ENCODE measurements at places on chromosomes 11 and 22.

DNA sequence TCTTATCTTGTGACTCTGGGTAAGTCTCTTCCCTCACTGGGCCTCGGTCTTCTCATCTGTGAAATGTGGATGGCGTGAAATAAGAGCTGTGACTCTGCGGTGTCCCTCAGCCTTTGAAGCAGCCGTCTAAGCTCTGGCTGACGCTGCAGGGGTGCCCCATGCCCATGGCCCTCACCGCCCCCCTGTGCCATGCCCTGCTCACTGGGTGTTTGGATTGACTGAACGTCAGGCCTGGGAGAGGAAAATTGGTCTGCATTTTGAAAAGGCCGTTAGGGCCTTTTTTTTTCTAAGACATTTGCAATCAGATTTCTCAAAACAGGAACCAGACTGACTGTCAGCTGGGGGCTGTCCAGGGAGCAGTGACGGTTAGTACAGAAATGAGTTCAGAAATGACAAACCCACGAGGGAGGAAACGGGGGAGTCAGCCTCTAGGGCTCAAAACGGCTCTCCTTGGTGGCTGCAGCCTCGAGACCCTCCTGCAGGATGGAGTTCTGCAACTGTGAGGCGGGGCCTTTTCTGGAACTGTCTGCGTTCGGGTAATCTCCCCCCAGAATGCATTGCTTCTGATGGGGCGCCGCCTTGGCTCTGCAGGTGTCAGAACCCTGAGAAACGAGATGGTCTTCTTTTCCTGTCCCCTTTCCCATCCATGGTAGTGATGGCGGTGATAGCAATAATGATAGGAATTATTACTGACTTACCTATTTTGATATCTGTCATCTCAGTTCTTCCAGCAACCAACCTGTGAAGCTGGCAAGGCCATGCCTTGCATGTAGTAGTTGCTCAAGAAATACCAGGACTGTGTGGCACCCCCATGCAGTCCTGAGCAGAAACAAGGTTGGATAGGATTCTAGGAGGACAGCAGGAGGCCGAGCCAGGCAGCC is 2.0 kb downstream of the GRK2 start:
- DNase-seq: peak; percentile 70

DNA sequence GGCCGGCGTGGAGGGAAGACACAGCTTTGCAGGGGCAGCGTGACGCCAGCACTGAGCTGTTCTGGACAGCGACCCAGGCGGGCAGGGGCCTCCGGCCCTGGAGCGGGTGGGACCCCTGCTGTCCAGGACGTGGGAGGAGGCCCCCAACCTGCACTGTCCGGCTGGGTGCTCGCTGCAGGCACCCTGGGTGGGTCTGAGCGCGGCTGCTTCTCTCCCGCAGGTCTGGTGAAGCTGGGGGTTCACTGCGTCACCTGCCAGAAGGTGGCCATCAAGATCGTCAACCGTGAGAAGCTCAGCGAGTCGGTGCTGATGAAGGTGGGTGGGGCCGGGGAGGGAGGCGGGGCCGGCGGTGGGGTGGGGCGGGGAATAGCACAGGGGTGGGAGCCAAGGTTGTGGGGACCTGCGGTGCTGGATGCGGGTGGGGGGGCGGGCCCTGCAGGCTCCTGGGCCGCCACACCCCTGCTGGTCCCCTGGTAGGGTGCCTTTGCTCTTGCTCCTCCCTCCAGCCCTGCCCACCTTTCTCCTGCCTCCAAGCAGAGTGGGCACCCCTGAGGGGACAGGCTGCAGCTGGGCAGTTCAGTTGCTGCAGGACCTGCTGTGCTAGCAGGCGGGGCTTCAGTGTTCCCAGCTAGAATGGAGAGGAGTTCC is 46.2 kb downstream of the BRSK2 start:
- no peak for DNase-seq

GRCh38 chr11:9004183-9004926 is 554 bp upstream of the NRIP3 start:
- DNase-seq: peak; percentile 13

DNA sequence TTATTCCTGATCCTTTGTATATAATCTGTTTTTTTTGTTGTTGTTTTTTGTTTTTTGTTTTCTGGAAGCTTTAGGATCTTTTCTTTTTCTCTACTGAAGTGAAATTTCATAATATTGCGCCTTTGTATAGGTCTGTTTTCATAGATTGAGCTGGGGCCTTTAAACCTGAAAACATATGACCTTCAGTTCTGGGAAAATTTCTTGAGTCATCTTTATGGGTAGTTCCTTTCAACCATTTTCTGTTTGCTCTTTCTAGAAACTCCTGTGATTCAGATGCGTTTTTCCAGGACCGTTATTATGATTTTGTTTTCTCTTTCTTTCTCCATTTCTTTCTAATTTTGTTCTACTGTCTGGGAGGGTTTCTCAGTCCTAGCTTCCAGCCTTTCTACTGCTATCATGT is 43.7 kb downstream of the BSX start:
- DNase-seq: no peak

- DNase-seq: peak; percentile 55
Observed at GRCh38 chr11:33829430-33830141, 55.3 kb upstream of the FBXO3 start.

- DNase-seq: no peak
Observed at GRCh38 chr22:48712558-48713271, 1115.0 kb downstream of the BRD1 start.

DNA sequence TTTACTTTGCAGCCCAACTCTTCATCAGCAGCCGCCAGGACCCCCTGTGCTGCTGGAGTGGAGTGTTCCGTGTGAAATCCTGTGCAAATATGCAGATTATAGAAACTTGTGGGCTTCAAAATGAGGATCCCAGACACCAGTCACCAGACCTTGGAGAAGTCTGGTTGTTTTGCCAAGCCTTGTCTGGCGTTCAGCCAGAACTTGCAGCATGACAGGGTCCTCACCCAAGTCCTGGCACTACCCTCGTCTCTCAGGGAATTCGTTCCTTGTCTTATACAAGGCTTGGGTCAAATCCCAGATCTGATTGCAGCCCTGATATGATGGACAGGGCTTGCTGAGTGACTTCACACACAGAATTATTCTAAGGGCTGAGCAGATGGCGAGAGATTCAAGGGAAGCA is 18.9 kb downstream of the SHISAL1 start:
- no peak for DNase-seq

GRCh38 chr11:8631395-8632118 is 37.5 kb upstream of the STK33 start:
- DNase-seq: no peak

DNA sequence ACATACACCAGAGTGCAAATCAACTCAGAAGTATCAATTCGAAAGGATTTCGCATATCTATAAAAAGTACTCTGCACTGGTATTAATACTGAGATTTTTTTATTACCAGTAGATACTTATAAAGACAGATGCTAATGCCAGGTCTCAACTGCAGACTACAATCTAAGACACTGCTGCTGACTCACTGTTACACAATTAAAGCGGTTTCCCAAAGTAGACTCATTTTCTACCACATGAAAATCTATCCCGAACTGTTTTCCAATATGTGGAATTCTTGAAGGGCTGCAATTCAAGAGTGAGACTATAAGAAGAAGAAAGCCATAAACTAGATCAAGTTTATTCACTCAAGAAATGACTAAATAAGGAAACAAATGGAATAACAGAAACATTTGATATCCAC is 57.2 kb upstream of the ARHGAP32 start:
- DNase-seq: no peak

DNA sequence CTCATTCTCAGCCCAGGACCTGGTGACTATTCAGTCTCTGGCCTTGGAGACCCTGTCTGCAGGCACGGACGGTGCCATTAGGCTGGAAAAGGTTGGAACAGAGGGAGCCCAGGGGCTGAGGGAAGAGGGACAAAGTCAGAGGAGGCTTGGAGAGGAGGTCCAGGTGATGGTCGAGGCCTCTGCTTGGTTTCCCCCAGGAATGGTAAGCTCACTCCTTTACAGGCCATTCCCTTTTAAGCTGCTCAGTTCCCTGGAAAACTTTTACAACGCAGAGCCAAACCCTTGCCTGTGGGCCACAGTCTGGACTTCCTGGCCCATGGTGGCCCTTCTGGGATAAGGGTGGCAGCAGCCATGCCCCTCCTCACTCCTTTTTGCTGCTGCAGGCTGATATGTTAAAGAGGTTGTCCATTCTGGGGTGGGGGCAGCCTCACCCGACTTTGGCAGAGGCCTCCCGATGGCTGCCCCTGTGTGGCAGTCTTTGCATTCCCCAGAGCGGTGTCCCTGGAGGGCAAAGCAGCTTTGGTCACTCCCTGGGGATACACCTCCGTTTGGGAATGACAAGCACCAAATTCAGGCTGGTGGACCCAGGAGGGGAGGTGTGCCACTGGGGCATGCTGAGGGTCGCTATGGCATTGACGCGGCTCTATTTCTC is 34.0 kb upstream of the RFPL3 start:
- no peak for DNase-seq

GRCh38 chr11:96332126-96332771 is 10.7 kb downstream of the MAML2 start:
- DNase-seq: no peak
